ENCODE measurements at places on chromosomes 1 and 21.
A peak's percentile ranks its signal among the peaks of the same experiment; 100 is the strongest.

GRCh38 chr1:26786437-26787380 is 1.0 kb upstream of the PIGV start:
- H3K36me3 ChIP-seq, result peaks cover 8% of the 10 kb centered on the region
- H3K4me3 ChIP-seq, result peak overlapping the region; percentile 92
- peaks cover 69% of the 10 kb centered on the region for H3K4me1 ChIP-seq
- no peak for DNase-seq
- H3K27me3 ChIP-seq, result no peaks in the 10 kb centered on the region

DNA sequence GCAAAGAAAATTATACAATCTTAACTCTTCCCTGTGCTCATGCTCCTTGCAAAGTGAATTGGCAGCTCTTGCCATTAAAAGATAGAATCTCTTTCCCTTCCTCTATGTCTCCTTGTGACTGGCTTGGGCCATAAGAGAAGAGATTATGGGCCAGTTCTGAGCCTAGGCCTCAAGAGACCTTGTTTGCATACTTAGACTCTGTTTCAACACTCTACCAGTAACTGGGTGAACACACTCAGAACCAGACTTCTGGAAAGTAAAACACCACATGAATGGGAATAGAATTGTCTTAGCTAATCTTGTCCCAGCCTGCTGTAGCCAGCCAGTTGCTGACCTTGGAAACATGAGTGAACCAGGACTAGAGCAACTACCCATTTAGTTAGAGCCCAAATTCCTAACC is 15.3 kb upstream of the OR6K3 start:
- no peaks in the 10 kb centered on the region for H3K4me1 ChIP-seq
- no peak overlapping the region for H3K27ac ChIP-seq
- DNase-seq, result no peak
- no peaks in the 10 kb centered on the region for H3K36me3 ChIP-seq
- H3K27me3 ChIP-seq, result no peaks in the 10 kb centered on the region

DNA sequence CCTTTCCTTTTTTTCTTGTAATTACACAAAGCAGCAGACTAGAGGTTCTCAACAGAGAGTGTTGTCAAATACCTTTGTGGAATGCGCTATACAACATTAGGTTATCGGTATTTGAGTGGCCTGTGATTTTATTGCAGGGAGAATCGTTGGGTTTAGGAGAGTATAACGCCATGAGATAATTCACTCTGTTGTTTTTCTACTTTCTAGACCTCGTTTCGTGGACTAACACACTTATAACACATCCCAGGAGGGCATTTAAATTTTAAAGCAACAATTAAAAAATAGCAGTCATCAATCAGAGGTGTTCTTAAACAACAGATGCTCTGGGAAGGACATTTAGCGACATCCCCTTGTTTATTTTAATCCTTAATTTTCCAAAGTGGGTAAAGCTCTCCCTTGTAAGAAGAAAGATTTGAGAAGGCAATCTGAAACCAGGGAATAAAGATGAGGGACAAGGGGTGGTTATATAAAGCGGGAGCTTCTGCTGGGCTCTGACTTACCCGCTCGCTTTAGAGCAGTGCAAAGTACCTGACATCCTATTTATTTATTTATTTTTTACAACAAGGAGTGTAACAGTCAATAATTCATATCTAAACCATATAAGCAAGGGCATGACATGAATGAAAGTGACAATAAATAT is 4.9 kb downstream of the PBX1 start:
- H3K27me3 ChIP-seq, result no peaks in the 10 kb centered on the region
- no peak overlapping the region for H3K4me3 ChIP-seq
- H3K36me3 ChIP-seq, result no peaks in the 10 kb centered on the region
- peaks cover 3% of the 10 kb centered on the region for H3K4me1 ChIP-seq
- H3K27ac ChIP-seq, result no peak overlapping the region
- no peak for DNase-seq

- H3K4me3 ChIP-seq, result no peak overlapping the region
- DNase-seq, result no peak
- H3K27ac ChIP-seq, result no peak overlapping the region
- H3K36me3 ChIP-seq, result no peaks in the 10 kb centered on the region
- H3K4me1 ChIP-seq, result no peaks in the 10 kb centered on the region
These were observed 18.1 kb downstream of the PCSK9 start for GRCh38 chr1:55057270-55057955.

- peak; percentile 74 for DNase-seq
- peak overlapping the region; percentile 99 for H3K27ac ChIP-seq
- H3K27me3 ChIP-seq, result no peaks in the 10 kb centered on the region
- H3K36me3 ChIP-seq, result peaks cover 6% of the 10 kb centered on the region
These were observed 782 bp upstream of the SDE2 start for GRCh38 chr1:225999912-226000337.

DNA sequence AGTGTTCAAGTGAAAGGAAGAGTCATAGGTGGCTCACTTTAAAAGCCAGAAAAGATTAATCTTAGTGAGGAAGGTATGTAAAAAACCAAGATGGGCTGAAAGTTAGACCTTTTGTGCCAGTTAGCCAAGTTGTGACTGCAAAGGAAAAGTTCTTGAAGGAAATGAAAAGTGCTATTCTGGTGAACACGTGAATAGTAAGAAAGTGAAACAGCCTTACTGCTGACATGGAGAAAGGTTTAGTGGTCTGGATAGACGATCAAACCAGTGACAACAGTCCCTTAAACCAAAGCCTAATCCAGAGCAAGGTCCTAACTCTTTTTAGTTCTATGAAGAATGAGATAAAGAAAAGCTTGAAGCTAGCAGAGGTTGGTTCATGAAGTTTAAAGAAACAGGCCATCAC is 106.4 kb downstream of the CTH start:
- H3K4me3 ChIP-seq, result no peak overlapping the region
- H3K4me1 ChIP-seq, result no peaks in the 10 kb centered on the region
- no peaks in the 10 kb centered on the region for H3K36me3 ChIP-seq
- no peak overlapping the region for H3K27ac ChIP-seq

DNA sequence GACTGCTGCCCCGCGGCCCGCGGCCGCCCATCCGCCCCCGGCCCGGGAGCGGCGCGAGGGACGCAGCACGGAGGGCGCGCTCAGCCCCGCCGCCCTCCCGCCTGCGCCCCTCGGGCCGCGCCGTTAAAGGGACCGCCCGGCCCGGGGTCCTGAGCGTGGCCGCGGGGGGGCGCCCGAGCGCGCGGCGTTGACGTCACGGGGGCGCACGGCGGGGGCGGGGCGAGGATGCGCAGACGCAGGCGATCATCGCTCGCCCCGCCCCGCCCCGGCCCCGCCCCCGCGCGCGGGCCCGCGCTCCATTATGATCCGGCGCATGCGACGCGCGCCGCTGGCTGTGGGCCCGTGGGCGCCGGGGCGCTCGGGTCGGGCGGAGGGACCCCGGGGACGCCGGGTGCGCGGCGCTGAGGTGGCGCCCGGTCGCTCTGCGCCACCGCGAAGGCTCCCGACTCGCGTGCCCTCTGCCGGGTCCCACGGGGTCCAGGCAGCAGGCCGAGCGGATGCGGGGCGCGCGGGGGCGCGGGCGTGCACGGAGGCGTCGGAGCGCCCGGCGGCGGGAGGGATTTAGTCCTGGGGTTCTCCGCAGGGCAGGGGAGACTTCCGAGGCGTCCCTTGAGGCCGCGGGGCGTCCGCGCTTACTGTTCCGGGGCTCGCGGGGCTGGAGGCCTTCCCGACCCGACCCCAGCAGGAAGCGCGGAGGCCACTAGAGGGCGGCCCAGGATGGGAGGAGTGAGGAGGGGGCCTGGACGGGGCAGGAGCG is at the start of gene DVL1:
DVL1 (minus strand) TSS at position 163 of the 757 bp plus-strand sequence. CDS start 353 bp downstream, outside the sequence.
- H3K27me3 ChIP-seq, result peaks cover 4% of the 10 kb centered on the region
- peaks cover 28% of the 10 kb centered on the region for H3K4me1 ChIP-seq
- peak; percentile 81 for DNase-seq
- H3K4me3 ChIP-seq, result peak within 1 kb of the TSS; percentile 50
- H3K36me3 ChIP-seq, result no peaks in the 10 kb centered on the region

DNA sequence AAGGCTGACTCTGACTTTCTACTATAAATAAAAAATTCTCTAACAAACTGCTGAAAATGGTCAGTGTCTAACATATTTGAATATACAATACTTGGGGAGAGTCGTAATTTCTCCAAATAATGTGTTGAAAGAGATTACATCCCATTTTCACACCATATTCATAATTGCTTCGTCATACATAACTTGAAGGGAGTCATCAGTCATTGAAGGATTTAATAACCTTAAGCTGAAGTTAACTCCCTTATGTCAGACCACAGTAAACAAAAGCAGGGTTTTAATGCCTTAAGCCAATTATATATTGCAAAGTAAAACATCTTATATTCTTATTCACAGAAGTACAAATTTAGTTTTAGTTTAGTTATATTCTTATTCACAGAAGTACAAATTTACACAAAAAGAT is 129.9 kb downstream of the RERE start:
- H3K4me1 ChIP-seq, result peaks cover 4% of the 10 kb centered on the region
- H3K36me3 ChIP-seq, result no peaks in the 10 kb centered on the region
- no peak overlapping the region for H3K27ac ChIP-seq

DNA sequence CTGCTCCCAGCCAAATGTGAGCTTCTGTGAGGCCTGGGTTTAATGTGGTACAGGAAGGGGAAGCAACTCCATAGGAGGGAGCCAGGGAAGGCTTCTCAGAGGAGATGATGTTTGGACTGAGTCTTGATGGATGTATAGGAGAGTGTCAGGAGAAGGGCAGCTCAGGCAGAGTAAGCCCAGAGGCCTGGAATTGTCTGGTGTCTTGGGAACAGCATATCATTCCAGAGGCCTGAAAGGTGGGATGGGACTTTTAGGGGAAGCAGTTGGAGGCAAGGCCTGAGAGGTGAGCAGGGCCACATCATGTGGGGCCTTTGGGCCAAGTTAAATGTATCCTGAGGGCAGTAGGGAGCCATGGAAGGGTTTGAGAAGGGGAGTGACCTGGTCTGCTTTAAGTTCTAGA is 148.6 kb upstream of the WNT4 start:
- H3K4me3 ChIP-seq, result no peak overlapping the region
- peaks cover 8% of the 10 kb centered on the region for H3K27me3 ChIP-seq
- peaks cover 2% of the 10 kb centered on the region for H3K4me1 ChIP-seq

Data from CD8-positive, alpha-beta memory T cell (primary cell).